Osteoblast (primary cell): ENCODE measurements at places on chromosomes 2 and 18. TPM values are rescaled to one million over a fixed set of nuclear protein-coding genes. Genes with fewer than 3 reads are reported as not detected.

The TEX44 gene
- total RNA-seq, result not detected in 2 replicates

The LRRTM1 gene
- total RNA-seq, result 0.29 TPM in 1 of 2 replicates, not detected in the other

The OTOF gene
- not detected in 2 replicates for total RNA-seq

The MC4R gene
- under 0.01 TPM in 1 of 2 replicates, not detected in the other for total RNA-seq

The IL1RN gene
- not detected in 2 replicates for total RNA-seq

The EVA1A gene
- 70.9 and 74.8 TPM in 2 replicates for total RNA-seq

The NEU2 gene
- total RNA-seq, result not detected in 2 replicates

The TMEM185B gene
- total RNA-seq, result 42.1 and 46.7 TPM in 2 replicates

The CPLX4 gene
- not detected in 2 replicates for total RNA-seq

The B3GNT7 gene
- total RNA-seq, result 0.29 and 0.72 TPM in 2 replicates

The FEV gene
- total RNA-seq, result not detected in 2 replicates

The CD28 gene
- not detected in 2 replicates for total RNA-seq

The CD207 gene
- not detected in 2 replicates for total RNA-seq

The CTNNA2 gene
- total RNA-seq, result 0.29 TPM in 1 of 2 replicates, not detected in the other

The TPO gene
- total RNA-seq, result not detected in 2 replicates

The SPATA3 gene
- not detected in 2 replicates for total RNA-seq

The PAX3 gene
- under 0.01 TPM in 1 of 2 replicates, not detected in the other for total RNA-seq

The RGPD4 gene
- total RNA-seq, result under 0.01 TPM in 1 of 2 replicates, not detected in the other

The ZNF892 gene
- 6.2 and 6.5 TPM in 2 replicates for total RNA-seq

The INO80D gene
- 9.0 and 10.6 TPM in 2 replicates for total RNA-seq

The TRIM43B gene
- total RNA-seq, result 0.36 TPM in 1 of 2 replicates, not detected in the other

The SPR gene
- total RNA-seq, result 17.0 and 19.2 TPM in 2 replicates

The CHRNG gene
- not detected in 2 replicates for total RNA-seq

The CD8B gene
- not detected in 2 replicates for total RNA-seq

The LHCGR gene
- total RNA-seq, result not detected in 2 replicates

The PLA2R1 gene
- total RNA-seq, result 19.2 and 19.9 TPM in 2 replicates

The CTAGE1 gene
- total RNA-seq, result under 0.01 TPM in 1 of 2 replicates, not detected in the other

The ALPG gene
- not detected in 2 replicates for total RNA-seq

The IGFBP2 gene
- 6.5 and 11.2 TPM in 2 replicates for total RNA-seq

The ID2 gene
- total RNA-seq, result 139 and 168 TPM in 2 replicates

The MYL1 gene
- total RNA-seq, result not detected in 2 replicates

The FOXD4L1 gene
- under 0.01 and 0.29 TPM in 2 replicates for total RNA-seq

The CNDP1 gene
- total RNA-seq, result not detected in 2 replicates

The IL1R2 gene
- total RNA-seq, result 0.36 and 0.88 TPM in 2 replicates

The LDLRAD4 gene
- total RNA-seq, result under 0.01 and 0.88 TPM in 2 replicates

The FSHR gene
- total RNA-seq, result 0.29 and 0.36 TPM in 2 replicates

The KIF3C gene
- 14.4 and 17.0 TPM in 2 replicates for total RNA-seq

The SGPP2 gene
- total RNA-seq, result not detected in 2 replicates

The WDFY1 gene
- 74.6 and 83.4 TPM in 2 replicates for total RNA-seq

The UPP2 gene
- not detected in 2 replicates for total RNA-seq

The TMEM200C gene
- under 0.01 TPM in 2 replicates for total RNA-seq

The SERTAD2 gene
- total RNA-seq, result 24.6 and 26.5 TPM in 2 replicates

The CD226 gene
- total RNA-seq, result under 0.01 and 0.36 TPM in 2 replicates

The AUP1 gene
- 82.9 and 86.3 TPM in 2 replicates for total RNA-seq

The TSPYL6 gene
- total RNA-seq, result not detected in 2 replicates

The GCG gene
- total RNA-seq, result not detected in 2 replicates

The PRKAG3 gene
- under 0.01 and 0.29 TPM in 2 replicates for total RNA-seq

The REG1A gene
- total RNA-seq, result not detected in 2 replicates
